ENCODE measurements at places on chromosomes 1 and 21.

DNA sequence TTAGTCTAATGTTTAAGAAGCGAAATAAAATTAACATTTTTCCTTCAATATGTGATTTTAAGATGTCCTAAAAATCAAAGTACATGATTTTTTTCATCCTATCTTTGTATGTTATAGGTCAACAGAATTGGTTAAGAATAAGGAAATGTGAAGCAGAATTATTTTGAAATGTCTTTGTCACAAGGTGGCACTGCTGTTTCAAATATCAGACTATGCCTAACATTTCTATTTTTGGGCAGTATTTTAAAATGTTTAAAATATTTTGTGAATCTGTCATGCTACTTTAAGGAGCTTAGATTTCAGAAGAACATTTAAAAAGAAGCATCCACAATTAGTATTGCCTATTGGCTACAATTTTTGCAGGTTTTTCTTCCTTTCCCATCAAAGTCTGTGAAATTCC, 38.7 kb downstream of the AMY1C start:
- DNase-seq = no peak

DNA sequence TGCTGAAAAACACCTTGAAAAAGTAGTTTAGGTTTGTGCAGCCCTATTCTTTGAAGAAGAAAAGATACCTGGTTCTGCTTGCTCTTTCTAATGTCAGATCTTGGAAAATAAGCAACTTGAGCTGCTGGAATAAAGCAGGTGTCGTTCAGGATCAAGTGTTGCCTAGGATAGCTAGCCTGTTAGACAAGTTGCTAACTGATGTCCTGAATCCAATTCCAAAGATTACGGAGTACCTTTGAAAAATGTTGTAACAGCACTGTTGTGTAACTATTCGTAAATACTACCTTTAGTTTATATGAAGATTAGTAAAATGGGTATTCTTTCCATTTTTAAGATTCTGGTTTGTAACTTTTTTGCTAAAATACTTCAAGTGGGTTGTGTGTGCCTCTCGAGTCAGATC, 151.5 kb downstream of the CLEC20A start:
- no peak for DNase-seq

DNA sequence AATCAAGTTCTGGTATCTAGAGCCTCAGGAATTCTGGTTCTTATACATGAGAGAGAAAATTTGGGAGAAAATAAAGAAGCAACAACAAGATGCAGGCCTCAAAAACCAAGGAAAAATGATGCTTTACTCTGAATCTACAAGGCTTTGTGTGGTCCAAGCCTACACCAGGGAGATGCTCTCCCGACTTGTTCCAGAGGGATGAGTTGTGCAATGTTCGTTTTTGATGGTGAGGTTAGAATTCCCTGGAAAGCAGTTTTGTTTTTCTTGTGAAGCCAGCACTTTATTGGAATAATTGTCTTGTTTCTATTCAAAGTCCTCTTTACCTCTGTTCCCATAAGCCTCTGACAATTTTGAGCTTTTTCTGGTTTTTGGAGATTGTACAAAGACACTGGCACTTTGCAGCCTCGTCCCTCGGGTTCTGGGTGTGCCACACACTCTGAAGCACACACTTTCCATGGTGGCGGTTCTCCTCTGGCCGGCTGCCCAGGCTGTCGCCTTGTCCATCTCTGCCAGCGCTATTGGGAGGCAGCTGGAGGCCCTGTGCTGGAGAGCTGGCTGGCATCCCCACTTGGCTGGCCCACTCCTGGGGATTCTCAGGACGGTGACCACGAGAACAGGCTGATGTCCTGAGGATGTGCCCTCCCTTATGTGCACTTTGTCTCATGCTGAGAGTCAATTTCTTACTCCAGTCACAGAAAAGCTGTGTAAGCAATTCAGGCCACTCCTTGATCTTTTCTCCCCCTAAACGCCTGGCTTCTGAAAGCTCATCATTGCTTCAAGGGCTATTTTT, 70.2 kb downstream of the EDEM3 start:
- no peak for DNase-seq

DNA sequence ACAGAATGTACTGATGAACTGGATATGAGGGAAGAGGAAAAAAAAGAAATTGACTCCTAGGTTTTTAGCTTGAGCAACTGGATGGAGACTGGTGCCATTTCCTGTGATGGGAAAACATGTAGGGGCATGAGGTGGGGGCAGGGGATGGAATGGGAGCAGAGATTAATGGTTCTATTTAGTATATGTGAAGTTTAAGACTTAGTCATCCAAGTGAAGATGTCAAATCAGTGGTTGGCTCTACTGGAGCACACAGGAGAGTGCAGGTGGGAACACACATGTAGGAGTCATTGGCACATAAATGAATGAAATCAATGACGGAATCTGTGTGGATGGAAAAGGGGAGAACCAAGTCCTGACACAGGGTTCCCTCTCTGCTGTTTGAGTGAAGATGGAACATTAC, 224.4 kb upstream of the COA6 start:
- no peak for DNase-seq

- no peak for DNase-seq
These were observed 120.8 kb downstream of the CLEC20A start for GRCh38 chr1:178376008-178376407.

GRCh38 chr1:20739225-20739624, 6.7 kb upstream of the SH2D5 start:
- no peak for DNase-seq
